ENCODE measurements at places on chromosomes 4 and X. TPM values are rescaled to one million over a fixed set of nuclear protein-coding genes. Genes with fewer than 3 reads are reported as not detected.

Gene CTAG2
- total RNA-seq: not detected

Gene SHOX
- total RNA-seq: not detected

Gene TCEAL1
- 10.4 TPM for total RNA-seq

DNA sequence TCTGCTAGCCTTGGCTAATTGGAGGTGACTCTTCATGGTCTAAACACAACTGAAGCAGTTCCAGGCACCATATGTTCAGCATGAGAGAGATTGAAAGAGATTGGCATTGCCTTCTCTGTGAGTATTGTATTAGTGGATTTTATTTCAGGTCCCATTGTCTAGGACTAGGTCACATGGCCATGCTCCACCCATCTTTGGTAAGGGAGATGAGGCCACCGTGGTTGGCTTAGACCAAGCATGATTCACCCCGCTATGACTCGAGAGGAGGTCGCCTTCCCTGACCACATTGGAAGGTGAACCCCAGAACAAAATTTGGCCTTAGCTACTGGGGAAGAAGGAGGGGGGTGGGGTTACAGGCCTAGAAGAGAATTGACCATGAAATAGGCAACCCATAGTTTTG lies 109.9 kb upstream of the BCOR start:
- DNase-seq: no peak
- no peak overlapping the region for H3K4me3 ChIP-seq
- H3K36me3 ChIP-seq: no peaks in the 10 kb centered on the region
- H3K4me1 ChIP-seq: peaks cover 12% of the 10 kb centered on the region

DNA sequence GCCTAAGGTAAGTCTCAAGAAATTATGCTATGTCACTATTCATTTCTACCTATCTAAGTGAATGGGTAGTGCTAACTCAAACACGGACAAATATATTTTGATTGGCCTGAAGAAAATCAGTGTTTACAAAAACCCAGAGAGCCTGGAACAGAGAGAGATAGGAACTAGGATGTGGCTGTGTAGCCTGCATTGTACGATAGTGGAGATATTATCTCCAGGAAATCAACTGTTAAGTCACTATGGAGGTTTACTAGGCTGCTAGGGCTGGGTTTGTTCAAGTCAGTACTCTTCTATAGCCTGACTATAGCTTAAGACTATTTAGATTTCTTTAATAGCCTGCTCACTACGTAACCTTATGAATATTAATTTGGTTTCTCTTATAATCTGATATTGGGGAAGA lies 127.9 kb downstream of the TACR3 start:
- no peak overlapping the region for H3K27ac ChIP-seq
- no peaks in the 10 kb centered on the region for H3K36me3 ChIP-seq
- H3K4me1 ChIP-seq: no peaks in the 10 kb centered on the region

GRCh38 chr4:14269824-14270223 lies 642.3 kb upstream of the BOD1L1 start:
- H3K4me1 ChIP-seq: peaks cover 32% of the 10 kb centered on the region
- H3K36me3 ChIP-seq: no peaks in the 10 kb centered on the region
- peak overlapping the region; percentile 27 for H3K27ac ChIP-seq
- no peaks in the 10 kb centered on the region for H3K27me3 ChIP-seq
- H3K4me3 ChIP-seq: no peak overlapping the region

GRCh38 chrX:115214605-115215004 lies 19.3 kb downstream of the LRCH2 start:
- no peak for DNase-seq
- H3K4me1 ChIP-seq: no peaks in the 10 kb centered on the region
- H3K27me3 ChIP-seq: no peaks in the 10 kb centered on the region
- H3K27ac ChIP-seq: no peak overlapping the region

DNA sequence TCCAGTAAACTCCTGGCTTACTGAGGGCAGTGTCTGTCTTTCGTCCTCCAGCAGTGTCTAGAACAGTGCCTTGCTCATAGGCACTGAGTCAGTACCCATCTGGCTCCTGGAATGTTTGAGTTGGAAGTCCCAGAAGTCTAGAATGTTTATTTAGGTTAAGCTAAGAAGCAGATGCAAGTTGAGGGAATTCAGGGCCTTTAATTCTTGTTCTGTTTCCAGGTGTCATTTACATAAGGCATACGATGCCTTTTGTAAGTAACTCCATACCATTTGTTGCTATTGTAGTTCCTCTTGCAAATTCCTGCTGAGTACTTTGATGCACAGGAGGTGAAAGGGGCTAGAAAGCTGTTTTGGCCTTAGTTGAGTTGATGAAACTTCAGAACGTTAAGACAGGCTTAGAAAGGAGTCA lies 22.2 kb downstream of the ARHGAP10 start:
- no peak for DNase-seq
- H3K27me3 ChIP-seq: no peaks in the 10 kb centered on the region
- no peaks in the 10 kb centered on the region for H3K36me3 ChIP-seq
- no peak overlapping the region for H3K27ac ChIP-seq
- peaks cover 5% of the 10 kb centered on the region for H3K4me1 ChIP-seq

DNA sequence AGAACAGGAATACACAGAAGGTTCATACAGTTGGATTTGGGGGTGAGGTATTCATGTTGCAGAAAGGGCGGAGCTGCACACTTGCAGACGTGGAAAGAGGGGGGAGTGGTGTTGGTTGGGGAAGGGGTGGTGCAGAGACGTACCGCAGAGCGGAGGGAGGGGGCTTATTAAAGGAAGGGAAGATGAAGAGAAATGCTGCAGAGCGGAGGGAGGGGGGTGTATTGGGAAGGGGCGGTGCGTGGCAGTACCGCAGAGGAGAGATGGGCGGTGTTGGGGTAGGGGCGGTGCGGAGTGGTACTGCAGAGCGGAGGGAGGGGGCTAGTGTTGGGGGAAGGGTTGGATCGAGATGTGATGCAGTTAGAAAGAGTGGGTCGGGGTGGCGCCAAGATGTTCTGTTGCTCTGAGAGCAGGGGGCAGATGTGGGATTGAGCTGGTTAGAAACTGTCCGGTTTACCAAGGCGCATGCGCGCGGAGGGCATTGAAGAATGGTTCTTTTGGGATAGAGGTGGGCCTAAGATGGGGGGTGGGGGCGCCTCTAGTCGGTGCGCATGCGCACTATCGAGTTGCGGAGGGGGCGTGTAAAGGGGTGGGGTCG lies 900 bp downstream of the TRO start:
- H3K36me3 ChIP-seq: no peaks in the 10 kb centered on the region
- DNase-seq: peak; percentile 19
- H3K4me1 ChIP-seq: peaks cover 17% of the 10 kb centered on the region
- H3K27me3 ChIP-seq: no peaks in the 10 kb centered on the region
- no peak overlapping the region for H3K27ac ChIP-seq
- peak overlapping the region; percentile 88 for H3K4me3 ChIP-seq

- H3K4me3 ChIP-seq: no peak overlapping the region
- H3K27me3 ChIP-seq: no peaks in the 10 kb centered on the region
- H3K27ac ChIP-seq: no peak overlapping the region
- DNase-seq: no peak
- H3K36me3 ChIP-seq: no peaks in the 10 kb centered on the region
Measured at GRCh38 chrX:31652650-31653049, 580.8 kb upstream of the FTHL17 start.

- no peak for DNase-seq
- no peak overlapping the region for H3K27ac ChIP-seq
- no peaks in the 10 kb centered on the region for H3K4me1 ChIP-seq
- H3K4me3 ChIP-seq: no peak overlapping the region
- H3K36me3 ChIP-seq: no peaks in the 10 kb centered on the region
Measured at GRCh38 chrX:8233091-8233490, 62.0 kb upstream of the VCX2 start.

Measured in activated B cell treated with CpG ODN at 0.5 μM for 24 hours (primary cell).